Mesothelial cell of epicardium (in vitro differentiated cells): ENCODE measurements at places on chromosomes 5 and 9. TPM values are rescaled to one million over a fixed set of nuclear protein-coding genes. Genes with fewer than 3 reads are reported as not detected.

GRCh38 chr9:136856079-136856476, 3.9 kb downstream of the MAMDC4 start:
- peak; percentile 19 for DNase-seq

- no peak for DNase-seq
These were observed 260.5 kb upstream of the WWC1 start for GRCh38 chr5:168030912-168031311.

GRCh38 chr5:58926541-58926935, 343.7 kb downstream of the RAB3C start:
- DNase-seq, result no peak

DNA sequence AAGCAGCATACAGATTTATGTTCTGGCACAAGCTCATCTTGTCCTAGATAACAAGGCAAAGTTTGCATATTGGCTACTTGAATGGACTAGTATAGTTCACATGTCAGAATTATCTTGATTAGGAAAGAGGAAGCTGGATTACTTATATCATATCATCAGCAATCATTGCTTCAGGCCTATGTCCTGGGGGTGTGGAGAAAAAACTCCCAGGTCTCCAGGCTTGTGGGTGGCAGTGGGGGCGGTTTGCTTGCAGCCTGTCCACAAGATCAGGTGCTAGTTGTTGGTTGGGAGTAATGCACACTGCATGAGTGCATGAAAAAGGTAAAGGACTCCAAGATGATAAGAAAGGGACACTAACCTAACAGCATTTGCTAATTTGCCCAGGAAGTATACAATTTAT, 326.4 kb upstream of the PDE4D start:
- no peak for DNase-seq

DNA sequence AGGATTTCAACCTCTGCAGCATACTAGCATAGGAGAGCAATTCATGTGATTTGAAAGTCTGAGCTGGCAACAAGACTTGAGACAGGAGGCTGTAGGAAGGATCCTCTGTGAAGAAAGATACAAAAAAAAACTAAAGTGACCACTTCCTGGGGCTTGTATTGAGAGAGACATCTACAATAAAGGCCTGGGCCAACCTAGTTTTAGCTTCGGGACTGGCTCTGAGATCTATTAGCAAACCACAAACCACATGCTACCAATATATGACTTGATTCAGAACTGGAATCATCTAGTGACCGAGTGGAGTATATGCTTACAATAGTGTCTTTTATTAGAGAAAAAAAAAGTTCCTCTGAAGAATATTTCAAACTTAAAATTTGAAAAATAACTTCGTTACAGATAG, 1448.9 kb upstream of the CDH6 start:
- DNase-seq, result no peak

DNA sequence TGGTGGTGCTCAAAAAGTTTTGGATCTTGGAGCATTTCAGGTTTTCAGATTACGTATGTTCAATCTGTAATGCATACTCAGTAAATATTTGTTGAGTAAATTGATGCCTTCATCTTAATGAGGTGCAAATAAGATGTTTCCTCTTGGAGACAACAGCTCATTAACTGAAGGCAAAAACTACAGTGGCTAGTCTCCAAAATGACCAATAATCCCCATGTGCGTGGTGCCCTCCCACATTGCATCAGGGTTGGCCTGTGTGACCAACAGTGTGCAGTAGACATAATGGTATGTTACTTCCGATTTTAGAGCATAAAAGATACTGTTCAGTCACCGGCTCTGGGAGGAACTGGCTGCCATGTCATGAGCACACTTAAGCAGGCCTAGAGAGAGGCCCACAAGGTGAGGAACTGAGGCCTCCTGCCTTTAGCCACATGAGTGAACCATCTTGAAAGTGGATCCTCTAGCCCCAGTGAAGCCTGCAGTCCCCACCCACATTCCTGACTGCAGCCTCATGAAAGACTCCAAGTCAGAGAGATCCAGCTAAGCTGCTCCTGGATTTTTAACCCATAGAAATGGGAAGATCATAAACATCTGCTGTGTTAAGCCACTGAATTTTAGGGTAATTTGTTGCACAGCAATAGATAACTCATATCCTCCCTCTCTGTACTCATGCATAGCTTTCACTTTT, 55.7 kb downstream of the LIFR start:
- DNase-seq, result no peak

GRCh38 chr9:134624137-134624591, 17.4 kb upstream of the COL5A1 start:
- DNase-seq, result no peak

DNA sequence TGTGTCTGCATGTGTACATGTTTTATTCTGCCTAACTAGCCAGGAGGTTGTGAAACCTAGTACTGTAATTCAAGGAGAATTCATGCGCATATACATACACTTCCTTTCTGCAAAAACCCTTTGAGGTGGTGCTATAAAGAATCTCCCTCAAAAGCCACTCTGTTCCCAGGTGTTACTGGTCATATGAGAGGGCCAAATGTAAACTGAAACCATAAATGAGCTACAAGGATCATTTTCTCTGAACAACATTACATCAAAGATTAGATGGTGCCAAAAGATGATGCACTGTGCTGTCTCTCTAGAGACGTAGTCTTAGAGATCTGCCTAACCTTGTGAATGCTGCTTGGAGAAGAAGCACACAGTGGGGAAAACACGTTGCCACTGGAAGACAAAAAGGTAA, 15.7 kb downstream of the NREP start:
- DNase-seq, result no peak

- no peak for DNase-seq
These were observed 26.8 kb upstream of the TXNDC8 start for GRCh38 chr9:110364451-110364850.

GRCh38 chr9:13351778-13352386, 72.4 kb upstream of the MPDZ start:
- no peak for DNase-seq

GRCh38 chr5:36366883-36367282, 65.2 kb upstream of the RANBP3L start:
- DNase-seq, result no peak

DNA sequence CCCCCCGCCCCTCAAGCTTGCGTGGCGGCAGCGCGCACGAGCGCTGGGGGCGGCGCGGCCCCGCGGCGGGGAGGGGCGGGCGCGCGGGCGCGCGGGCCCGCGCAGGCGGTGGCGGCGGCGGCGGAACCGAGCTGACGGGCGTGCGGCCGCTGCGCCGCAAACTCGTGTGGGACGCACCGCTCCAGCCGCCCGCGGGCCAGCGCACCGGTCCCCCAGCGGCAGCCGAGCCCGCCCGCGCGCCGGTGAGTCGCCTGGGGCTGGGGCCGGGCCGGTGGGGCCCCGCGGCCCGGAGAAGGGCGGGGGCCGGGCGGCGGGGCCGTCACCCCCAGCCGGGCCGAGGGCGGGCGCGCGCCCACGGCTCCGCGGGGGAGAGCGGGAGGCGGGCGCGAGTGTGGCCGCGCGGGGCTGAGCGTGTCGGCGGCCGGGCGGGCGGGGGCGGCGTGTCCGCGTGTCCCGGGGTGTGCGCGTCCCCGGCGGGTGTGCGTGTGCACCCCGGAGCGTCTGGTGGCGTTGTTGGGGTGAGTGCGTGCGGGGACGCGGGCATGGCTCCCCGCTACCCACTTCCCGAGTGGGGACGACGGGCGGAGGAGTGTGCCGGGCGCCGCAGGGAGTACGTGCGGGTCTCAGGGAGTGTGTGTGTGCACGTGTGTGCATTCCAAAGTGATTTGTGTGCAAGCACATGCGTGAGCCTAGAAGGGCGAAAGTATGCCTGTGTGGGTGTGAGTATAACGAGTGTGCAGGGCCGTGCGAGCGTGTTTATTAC, at the start of gene NEK6:
TSS of gene NEK6 (plus strand) at position 106 of the 763 bp plus-strand sequence. CDS start 44,016 bp downstream, outside the sequence.
- no peak for DNase-seq

DNA sequence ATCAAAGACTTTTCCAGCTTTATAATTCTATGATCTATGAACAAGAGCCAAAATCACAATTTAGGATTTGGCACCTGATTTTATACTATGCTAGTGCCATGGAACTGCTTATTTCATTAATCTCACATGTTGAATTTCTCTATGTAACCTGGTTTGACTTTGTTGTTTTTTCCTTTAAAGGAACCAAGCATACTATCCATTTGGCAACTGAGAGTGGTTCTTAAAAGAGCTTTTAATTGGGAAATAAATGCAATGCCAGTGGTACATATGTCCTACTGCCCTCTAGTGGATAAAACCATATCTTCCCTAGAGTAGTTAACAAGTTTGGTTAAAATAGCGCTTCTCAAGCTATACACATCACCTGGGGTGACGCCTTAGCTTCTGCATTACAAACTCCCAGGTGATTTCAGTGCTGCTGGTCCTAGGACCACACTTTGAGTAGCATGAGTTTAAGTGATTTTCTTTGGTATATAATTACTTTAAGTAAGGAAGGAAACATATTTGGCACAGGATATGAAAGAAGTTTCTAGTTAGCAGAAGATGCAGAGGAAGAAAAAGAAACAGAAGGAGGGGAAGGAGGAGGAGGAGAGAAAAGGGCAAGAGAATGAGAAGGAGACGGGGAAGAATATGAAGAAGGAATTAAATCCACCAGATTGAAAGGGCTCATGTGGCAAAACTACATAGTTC, 56.8 kb downstream of the FGF10 start:
- no peak for DNase-seq

DNA sequence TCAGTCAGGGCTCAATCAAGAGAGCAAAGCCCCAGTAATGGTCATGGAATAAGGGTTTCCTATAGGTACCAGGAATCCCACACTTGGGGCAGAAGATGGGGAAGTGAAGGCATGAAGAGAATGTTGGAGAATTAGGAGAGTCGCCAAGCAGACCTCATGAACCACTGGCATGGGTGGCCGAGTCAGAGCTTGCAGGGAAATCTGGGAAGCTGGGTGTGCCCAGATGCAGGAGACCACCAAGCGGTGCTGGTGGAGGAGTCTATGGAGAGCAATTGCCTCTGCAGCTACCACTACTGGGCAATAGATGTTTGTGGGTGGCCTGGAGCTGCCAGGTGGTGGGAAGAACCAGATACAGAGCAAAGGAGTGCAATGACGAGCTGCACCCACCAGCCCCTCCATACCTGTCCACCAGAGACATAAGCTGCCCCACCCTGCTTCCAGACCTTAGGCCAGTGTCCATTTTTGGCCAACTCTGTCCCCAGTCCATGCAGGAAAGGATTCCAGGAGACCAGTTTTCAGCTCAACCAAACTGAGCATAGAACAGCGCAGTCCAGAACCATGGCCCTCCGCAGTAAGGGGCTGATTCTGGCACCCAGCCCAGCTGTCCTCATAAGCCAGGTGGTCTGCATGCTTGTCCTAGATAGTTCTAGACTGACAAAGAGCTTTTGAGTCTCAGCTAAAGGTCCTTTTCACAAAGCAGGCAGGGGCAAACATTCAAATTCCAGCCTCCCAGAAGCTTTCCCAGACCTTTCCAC, 323.9 kb downstream of the GADD45G start:
- DNase-seq, result no peak

GRCh38 chr9:99134893-99135341, 30.0 kb downstream of the TGFBR1 start:
- no peak for DNase-seq

DNA sequence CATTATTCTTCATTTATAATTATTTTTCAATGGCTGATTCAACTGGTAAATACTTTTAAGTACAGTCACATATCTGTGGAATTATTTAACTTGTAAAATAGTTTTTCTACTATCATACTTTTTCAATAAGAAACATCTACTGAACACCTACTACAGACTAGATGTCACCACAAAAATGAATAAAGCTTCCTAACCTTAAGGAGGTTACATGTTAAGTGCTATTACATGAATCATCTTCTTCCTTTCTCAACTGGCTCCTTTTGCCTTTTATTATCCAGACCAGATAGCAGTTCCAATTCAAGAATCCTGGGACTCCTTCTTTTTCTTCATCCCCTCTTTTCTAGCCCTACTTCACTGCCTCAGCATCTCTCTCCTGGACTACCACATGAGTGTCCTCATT, 4.7 kb downstream of the PGGT1B start:
- no peak for DNase-seq

- no peak for DNase-seq
These were observed 31.2 kb downstream of the GHR start for GRCh38 chr5:42454216-42454995.

DNA sequence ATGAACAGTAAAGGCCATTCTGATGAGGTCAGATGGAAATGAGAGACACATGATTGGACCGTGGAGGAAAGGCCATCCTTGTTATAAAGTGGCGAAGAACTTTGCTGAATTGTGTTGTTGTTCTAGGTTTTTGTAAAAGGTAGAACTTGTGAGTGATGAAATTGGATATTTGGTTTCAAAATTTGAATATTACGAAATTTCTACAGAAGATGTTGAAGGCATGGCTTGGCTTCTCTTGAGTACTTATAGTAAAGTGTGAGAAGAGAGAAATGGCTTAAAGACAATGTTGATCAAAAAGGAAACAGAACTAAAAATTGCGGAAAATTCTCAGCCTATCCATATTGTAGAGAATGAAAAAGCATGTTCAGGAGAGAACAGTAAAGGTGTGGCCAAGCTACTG, 166.6 kb upstream of the S1PR3 start:
- no peak for DNase-seq

- no peak for DNase-seq
These were observed 104.7 kb downstream of the SPOCK1 start for GRCh38 chr5:137394380-137394779.

GRCh38 chr9:112762726-112763518, 12.4 kb downstream of the SNX30 start:
- DNase-seq, result no peak

GRCh38 chr5:57650360-57651069, 167.9 kb upstream of the ACTBL2 start:
- no peak for DNase-seq

- no peak for DNase-seq
These were observed 30.9 kb upstream of the SEMA6A start for GRCh38 chr5:116605310-116606070.

- DNase-seq, result peak; percentile 57
These were observed 440.1 kb upstream of the ADAMTS16 start for GRCh38 chr5:4700069-4700468.

- no peak for DNase-seq
These were observed 47.1 kb upstream of the CTSL start for GRCh38 chr9:87678650-87679355.

Gene ZBED3
- 25.2 to 26.9 TPM (median 25.8 TPM) in 3 replicates for total RNA-seq

Gene CPLANE1
- total RNA-seq, result 31.0 to 33.8 TPM (median 32.3 TPM) in 3 replicates

Gene ADRB2
- 0.42 to 0.52 TPM (median 0.51 TPM) in 3 replicates for total RNA-seq

Gene SPATA31C1
- 0.13 to 0.29 TPM (median 0.18 TPM) in 3 replicates for total RNA-seq

Gene IFNK
- total RNA-seq, result not detected in 3 replicates

Gene NDUFAF2
- 19.8 to 21.3 TPM (median 20.6 TPM) in 3 replicates for total RNA-seq

Gene PALM2AKAP2
- 39.7 to 45.1 TPM (median 43.6 TPM) in 3 replicates for total RNA-seq

Gene WWC1
- total RNA-seq, result 29.9 to 35.1 TPM (median 32.8 TPM) in 3 replicates

Gene PCDHA12
- 22.5 to 22.8 TPM (median 22.5 TPM) in 3 replicates for total RNA-seq

Gene SLC45A2
- total RNA-seq, result 0.45 to 0.63 TPM (median 0.62 TPM) in 3 replicates

Gene SPAG8
- 0.89 to 1.6 TPM (median 1.4 TPM) in 3 replicates for total RNA-seq

Gene FOXD1
- 0.09 TPM in 1 of 3 replicates, not detected in the others for total RNA-seq

Gene SLC36A2
- total RNA-seq, result not detected in 3 replicates

Gene PCDHB8
- 2.3 to 2.4 TPM (median 2.4 TPM) in 3 replicates for total RNA-seq
